ENCODE measurements at places on chromosomes 11 and 22. TPM values are rescaled to one million over a fixed set of nuclear protein-coding genes. Genes with fewer than 3 reads are reported as not detected.

- DNase-seq = no peak
- H3K4me3 ChIP-seq = no peak overlapping the region
- H3K27me3 ChIP-seq = no peaks in the 10 kb centered on the region
- H3K36me3 ChIP-seq = no peaks in the 10 kb centered on the region
Observed at GRCh38 chr11:112558691-112559090, 298.0 kb upstream of the PLET1 start.

- H3K27me3 ChIP-seq = no peaks in the 10 kb centered on the region
- no peaks in the 10 kb centered on the region for H3K36me3 ChIP-seq
- no peaks in the 10 kb centered on the region for H3K4me1 ChIP-seq
- DNase-seq = no peak
- H3K27ac ChIP-seq = no peak overlapping the region
Observed at GRCh38 chr22:26245001-26245400, 75.7 kb downstream of the SEZ6L start.

DNA sequence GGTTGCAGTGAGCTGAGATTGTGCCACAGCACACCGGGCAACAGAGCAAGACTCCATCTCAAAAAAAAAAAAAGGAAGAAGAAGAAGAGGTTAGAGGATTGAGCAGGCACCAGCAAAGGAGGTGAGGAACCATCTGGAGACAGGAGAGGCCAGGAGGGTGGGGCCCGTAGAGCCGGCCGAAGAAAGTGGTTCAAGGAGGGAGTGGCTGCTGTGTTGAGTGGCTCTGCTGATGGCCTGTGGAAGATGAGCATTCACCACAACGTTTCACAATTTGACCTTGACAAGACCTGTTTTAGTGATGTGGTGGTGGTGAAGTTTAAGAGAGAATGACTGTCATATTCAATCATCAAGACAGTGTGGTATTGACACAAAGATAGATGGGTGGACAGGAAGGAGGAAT lies 6.8 kb upstream of the CTSD start:
- H3K27me3 ChIP-seq = no peaks in the 10 kb centered on the region
- peak overlapping the region; percentile 68 for H3K27ac ChIP-seq
- no peak overlapping the region for H3K4me3 ChIP-seq
- no peaks in the 10 kb centered on the region for H3K36me3 ChIP-seq

DNA sequence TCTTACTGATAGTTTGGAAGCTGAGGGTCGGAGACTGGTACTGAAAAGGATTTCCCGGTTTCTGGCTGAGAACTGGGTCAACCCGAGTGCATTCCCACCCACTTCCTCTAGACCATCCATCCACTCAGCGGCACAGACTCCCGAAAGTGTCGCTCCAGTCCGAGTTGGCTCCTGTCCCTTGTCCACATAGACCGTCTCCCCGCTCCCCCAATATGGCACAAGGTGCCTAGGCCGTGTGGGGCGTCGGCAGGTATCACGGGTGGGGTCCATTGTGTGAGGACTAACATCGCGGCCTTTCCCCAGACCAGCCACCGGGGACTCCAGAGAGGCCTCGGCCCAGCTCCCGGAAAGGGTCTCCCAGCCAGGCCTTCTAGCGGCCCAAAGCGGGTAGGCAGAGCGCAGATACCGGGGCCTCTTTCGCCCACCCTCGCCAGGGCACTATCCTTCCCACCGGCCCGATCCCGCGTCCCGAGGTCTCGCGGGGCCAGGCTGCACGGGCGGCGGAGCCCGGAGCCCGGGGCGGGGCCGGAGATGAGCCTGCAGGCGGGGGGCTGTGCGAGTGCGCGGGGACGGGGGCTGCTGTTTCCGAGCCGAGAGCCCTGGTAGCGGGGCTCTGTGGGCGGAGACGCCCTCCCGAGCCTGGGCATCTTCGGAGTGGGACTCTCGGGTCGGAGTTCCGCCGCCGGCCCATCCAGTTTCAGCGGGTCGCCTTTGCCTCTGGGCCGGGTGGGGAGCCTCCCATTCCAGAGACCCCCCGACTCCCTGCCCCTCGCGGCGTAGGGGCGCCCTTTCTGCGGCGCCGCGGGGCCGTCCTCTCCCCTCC lies 21.1 kb downstream of the SERPINH1 start:
- peak overlapping the region; percentile 75 for H3K4me3 ChIP-seq
- peaks cover 30% of the 10 kb centered on the region for H3K4me1 ChIP-seq
- H3K27me3 ChIP-seq = no peaks in the 10 kb centered on the region
- no peaks in the 10 kb centered on the region for H3K36me3 ChIP-seq
- DNase-seq = no peak
- H3K27ac ChIP-seq = peak overlapping the region; percentile 99

Gene SCGB2A2
- total RNA-seq = not detected

- no peaks in the 10 kb centered on the region for H3K27me3 ChIP-seq
- peak; percentile 62 for DNase-seq
- H3K4me3 ChIP-seq = no peak overlapping the region
- H3K36me3 ChIP-seq = no peaks in the 10 kb centered on the region
- peaks cover 26% of the 10 kb centered on the region for H3K4me1 ChIP-seq
- no peak overlapping the region for H3K27ac ChIP-seq
Observed at GRCh38 chr11:36074941-36075431, 131.1 kb downstream of the LDLRAD3 start.

- H3K27me3 ChIP-seq = no peaks in the 10 kb centered on the region
- no peak overlapping the region for H3K4me3 ChIP-seq
- no peaks in the 10 kb centered on the region for H3K4me1 ChIP-seq
Observed at GRCh38 chr22:37771702-37772427, 35.9 kb upstream of the GCAT start.

Gene OSM
- total RNA-seq = not detected

- H3K4me3 ChIP-seq = no peak overlapping the region
- no peaks in the 10 kb centered on the region for H3K36me3 ChIP-seq
- no peaks in the 10 kb centered on the region for H3K27me3 ChIP-seq
- no peaks in the 10 kb centered on the region for H3K4me1 ChIP-seq
Observed at GRCh38 chr22:48340191-48340590, 1487.5 kb downstream of the BRD1 start.

Measured in vagina (tissue), 2 donors.